Daoy (cell line): ENCODE measurements at places on chromosomes 4 and X. TPM values are rescaled to one million over a fixed set of nuclear protein-coding genes. Genes with fewer than 3 reads are reported as not detected.

CITED1 gene
- 1.1 and 3.1 TPM in 2 replicates for total RNA-seq

GRCh38 chrX:71128166-71128833, 9.9 kb downstream of the MED12 start:
- DNase-seq = no peak

FDCSP gene
- 0.97 TPM in 1 of 2 replicates, not detected in the other for total RNA-seq

- DNase-seq = no peak
Observed at GRCh38 chr4:113880240-113881028, 99.0 kb downstream of the ARSJ start.

WAS gene
- total RNA-seq = 0.57 TPM in 1 of 2 replicates, not detected in the other

CSAG1 gene
- 12.9 and 20.9 TPM in 2 replicates for total RNA-seq

GRCh38 chr4:112128452-112128851, 16.8 kb upstream of the FAM241A start:
- no peak for DNase-seq

DNA sequence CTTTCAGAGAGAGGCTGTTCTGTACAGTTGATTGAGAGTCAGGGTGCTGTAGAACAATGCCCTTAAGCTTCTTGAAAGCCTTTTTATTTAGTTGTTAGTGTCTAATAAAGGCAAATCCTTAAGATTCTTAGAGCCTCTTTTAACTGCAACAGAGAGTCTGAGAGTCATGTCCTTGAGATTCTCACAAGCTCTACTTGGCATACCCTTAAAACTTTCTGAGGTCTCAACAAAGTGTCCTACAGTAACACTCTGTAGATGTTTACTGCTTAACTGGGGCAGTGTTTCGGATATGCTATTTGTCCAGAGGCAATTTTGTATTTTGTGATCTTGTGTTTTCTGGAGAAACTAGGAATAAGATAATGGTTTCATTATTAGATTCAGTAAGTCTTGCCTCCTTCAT, 209.7 kb downstream of the ARHGAP24 start:
- no peak for DNase-seq

VCX3A gene
- total RNA-seq = 1.4 TPM in 1 of 2 replicates, not detected in the other

MUC7 gene
- total RNA-seq = not detected in 2 replicates

GRCh38 chrX:79325263-79325958, 41.7 kb downstream of the ITM2A start:
- DNase-seq = no peak

GRCh38 chrX:43566170-43566569, 89.9 kb upstream of the MAOA start:
- DNase-seq = no peak

- no peak for DNase-seq
Observed at GRCh38 chrX:127782904-127783303, 269.3 kb downstream of the ACTRT1 start.

AP1AR gene
- 19.7 and 20.2 TPM in 2 replicates for total RNA-seq
